ENCODE measurements at places on chromosomes 4 and X. TPM values are rescaled to one million over a fixed set of nuclear protein-coding genes. Genes with fewer than 3 reads are reported as not detected.

DNA sequence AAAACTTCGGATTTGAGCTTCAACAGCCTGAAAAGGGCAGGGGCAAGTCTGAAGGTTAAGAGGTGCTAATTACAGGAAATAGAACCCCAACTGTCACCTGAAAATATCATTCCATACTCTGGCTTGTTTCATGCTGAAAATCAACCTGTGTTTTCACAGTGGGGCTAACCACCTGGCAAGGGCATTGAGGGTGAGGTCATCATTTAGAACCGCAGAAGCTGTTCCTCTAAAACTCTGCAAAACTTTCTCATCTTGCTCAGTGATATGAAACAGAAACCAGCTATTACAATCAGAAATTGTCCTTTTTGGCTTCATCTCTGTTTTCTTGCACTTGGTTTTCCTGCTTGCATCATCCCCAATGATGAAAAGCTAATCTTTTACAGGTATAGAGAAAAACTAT is 247.6 kb downstream of the DCLK2 start:
- DNase-seq: no peak

DNA sequence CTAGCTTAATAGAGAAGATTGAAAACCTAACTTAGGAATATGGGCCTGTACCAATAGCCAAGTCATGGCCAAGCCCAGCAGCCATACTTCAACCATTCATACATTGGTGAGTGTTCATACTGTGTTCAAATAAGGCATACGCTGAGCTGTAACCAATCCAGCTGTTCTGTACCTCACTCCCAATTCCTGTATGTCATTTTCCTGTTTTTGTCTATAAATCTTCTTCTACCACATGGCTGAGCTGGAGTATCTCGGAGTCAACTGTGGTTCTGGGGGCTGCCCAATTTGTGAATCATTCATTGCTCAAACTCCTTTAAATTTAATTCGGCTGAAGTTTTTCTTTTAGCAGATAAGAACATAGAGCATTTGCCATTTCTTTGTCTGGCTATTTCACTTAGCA is 195.3 kb upstream of the ANKRD50 start:
- no peak for DNase-seq

DNA sequence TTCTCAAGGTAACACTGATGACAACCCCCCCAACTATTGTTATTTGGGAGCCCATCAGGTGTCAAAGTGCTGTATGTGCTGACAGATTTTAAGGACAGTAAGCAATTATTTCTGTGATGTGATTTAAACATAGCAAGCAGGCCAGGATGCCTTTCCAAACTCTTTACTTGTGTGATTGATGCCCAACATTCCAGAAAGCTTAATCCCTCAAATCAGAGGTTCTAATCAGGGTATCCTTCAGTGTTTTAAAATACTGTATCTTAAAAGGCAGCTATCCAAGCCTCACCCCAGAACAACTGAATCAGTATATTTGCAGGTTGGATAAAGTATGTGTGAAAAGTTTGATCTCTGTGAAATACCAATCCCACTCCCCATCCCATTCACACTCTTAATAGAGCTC is 119.7 kb downstream of the GASK1B start:
- no peak for DNase-seq

GRCh38 chr4:75144475-75144874 is 211.6 kb downstream of the PARM1 start:
- DNase-seq: no peak

- no peak for DNase-seq
Observed at GRCh38 chr4:41175794-41176193, 38.5 kb downstream of the APBB2 start.

- DNase-seq: peak; percentile 51
Observed at GRCh38 chr4:11428899-11429698, 405 bp upstream of the HS3ST1 start.

SMARCA1 gene
- total RNA-seq: 0.56 TPM

CYP4V2 gene
- total RNA-seq: 6.1 TPM

TLR2 gene
- 1.1 TPM for total RNA-seq

Measured in activated naive CD4-positive, alpha-beta T cell treated with anti-CD3 and anti-CD28 coated beads, Interleukin-2, amount 50 U/mL, for 72 hours (primary cell).